ENCODE measurements at places on chromosomes 16 and 17.

GRCh38 chr16:1773703-1774447, 941 bp upstream of the MRPS34 start:
- DNase-seq = no peak

DNA sequence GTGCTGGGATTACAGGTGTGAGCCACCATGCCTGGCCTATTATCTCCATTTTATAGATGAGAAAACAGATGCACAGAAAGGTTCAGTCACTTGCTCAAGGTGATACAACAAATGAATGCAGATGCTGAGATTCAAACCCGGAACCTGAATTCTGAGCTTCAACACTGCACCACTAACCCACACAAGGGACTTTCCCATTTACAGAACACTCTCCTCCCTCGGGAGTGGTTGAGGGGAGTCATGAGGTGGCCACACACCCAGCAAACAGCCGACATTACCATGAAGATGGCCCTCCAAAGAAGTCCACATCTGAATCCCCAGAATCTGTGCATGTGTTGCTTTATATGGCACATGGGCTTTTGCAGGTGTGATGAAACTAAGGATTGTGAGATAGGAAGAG, 9.1 kb downstream of the BCL7C start:
- DNase-seq = no peak

- no peak for DNase-seq
Measured at GRCh38 chr16:79599837-79600637, 500 bp downstream of the MAF start.

GRCh38 chr16:6195966-6196365, 1098.4 kb upstream of the EEF2KMT start:
- no peak for DNase-seq

GRCh38 chr16:5323284-5324141, 225.9 kb upstream of the EEF2KMT start:
- DNase-seq = no peak

- no peak for DNase-seq
Measured at GRCh38 chr16:68231384-68232136, 4.4 kb downstream of the ESRP2 start.

GRCh38 chr16:89476811-89477261, 13.5 kb downstream of the ANKRD11 start:
- no peak for DNase-seq

GRCh38 chr17:45170280-45170930, 8.7 kb downstream of the HEXIM2 start:
- DNase-seq = no peak

DNA sequence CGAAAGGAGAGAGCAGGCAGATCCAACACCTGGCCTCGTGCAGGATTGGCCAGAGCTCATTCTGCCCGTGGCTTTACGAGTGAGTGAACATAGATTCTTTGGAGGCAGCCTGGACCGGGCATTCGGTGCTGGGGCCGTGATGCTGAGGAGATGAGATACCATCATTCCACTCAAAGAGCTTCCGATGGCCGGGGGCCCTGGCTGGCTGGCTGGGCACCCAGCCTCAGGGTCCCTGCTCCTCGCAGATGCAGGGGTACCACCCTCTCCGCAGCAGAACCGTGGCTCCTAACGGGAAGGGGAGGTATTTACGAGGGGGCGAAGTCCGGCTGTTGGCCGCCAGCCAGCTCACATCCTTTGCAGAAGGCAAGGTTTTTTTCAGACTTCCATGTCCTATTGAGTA, 66.1 kb upstream of the FOXF1 start:
- no peak for DNase-seq

DNA sequence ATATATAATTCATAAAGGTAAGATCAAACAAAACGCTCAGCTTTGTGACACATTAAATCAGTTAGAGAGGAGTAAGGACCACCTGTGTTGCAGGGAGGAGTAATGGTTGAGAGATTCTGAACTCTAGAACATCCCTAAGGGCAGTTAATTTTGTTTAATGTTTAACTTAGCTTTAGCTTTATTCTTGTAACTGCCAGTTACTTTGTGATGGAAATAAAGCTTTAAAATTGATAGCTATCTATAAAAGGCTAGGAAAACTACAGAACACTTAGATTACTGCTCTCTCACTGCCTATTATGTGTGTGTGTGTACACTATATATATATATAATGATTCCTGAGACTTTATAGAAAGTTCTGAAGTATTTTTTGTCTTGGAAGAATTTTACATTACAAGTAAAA, 37.8 kb downstream of the PTRH2 start:
- no peak for DNase-seq

- no peak for DNase-seq
Measured at GRCh38 chr17:82327757-82328140, 5.8 kb downstream of the SECTM1 start.

- no peak for DNase-seq
Measured at GRCh38 chr17:82810644-82811430, 29.0 kb downstream of the ZNF750 start.

- DNase-seq = no peak
Measured at GRCh38 chr17:2718150-2718938, 6.8 kb upstream of the CLUH start.

DNA sequence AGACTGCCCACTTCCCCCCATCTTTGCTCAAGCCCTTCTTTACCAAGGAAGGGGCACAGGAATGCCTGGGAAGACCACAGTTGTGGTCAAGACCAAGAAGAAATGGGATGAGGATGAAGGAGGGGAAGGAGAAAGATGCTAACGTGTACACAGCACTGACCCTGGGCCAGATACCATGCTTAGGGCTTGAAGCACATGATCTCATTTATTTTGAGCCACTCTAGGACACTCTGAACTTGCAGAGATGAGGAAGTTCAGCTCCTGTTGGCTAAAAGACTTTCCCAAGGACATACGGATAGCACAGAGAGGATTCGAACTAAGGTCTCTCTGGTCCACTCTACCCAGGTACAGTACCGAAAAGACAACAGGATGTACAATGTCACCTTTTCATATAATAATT, 42.6 kb downstream of the PIK3R5 start:
- DNase-seq = no peak

- DNase-seq = no peak
Measured at GRCh38 chr17:65079489-65079900, 23.0 kb upstream of the GNA13 start.

DNA sequence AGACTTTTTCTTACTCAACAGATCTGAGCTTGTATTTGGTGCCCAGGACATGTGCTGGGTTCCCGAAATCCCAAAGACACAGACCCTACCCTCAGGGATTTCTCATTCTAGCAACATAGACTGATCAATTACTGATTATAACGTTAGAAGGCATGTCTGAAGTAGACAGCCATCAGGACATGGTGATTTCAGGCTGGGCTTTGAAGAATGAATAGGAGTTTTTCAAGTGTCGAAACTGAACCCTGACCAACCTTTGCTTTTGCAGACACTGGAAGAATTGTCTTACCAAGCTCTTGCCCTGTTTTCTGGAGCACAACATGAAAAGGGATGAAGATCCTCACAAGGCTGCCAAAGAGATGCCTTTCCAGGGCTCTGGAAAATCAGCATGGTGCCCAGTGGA, 40.0 kb upstream of the IL21R start:
- DNase-seq = no peak

GRCh38 chr17:69466905-69467667, 52.6 kb downstream of the MAP2K6 start:
- no peak for DNase-seq

DNA sequence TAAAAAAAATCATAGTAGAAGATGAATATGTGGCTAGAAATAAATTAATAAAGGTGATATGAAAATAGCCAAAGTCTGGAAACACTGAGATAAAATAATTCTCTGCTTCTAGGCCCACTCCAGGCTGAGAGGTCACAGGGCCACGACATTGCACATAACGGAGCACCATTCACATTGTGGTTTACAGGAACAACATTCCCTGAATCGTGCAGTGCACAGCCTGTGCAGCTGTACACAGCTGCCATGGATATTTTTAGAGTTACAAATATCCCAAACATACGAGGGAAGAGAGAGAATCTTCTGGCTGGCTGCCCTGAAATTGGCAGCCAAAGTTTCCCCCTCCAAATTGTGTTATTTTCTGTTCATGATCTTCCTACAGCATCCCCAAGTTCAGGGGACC, 68.8 kb downstream of the GSG1L start:
- no peak for DNase-seq

GRCh38 chr17:57084361-57084801, 665 bp upstream of the AKAP1 start:
- DNase-seq = no peak

GRCh38 chr17:79983456-79983855, 52.2 kb downstream of the TBC1D16 start:
- DNase-seq = no peak

DNA sequence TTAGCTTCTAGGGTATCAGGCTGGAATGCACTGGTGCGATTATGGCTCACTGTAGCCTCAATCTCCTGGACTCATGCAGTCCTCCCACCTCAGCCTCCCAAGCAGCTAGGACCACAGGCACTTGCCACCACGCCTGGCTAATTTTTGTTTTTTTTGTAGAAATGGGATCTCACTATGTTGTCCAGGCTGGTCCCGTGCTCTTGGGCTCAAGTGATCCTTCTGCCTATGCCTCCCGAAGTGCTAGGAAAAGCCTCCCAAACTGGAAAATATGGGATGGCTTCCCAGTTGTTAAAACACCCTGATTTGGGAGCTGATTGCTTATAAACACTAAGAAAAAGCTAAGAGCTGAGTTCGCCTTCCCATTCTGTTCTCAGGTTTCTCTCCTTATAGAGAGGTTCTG, 6.6 kb upstream of the ZNF263 start:
- DNase-seq = no peak

- no peak for DNase-seq
Measured at GRCh38 chr17:9519583-9520272, 55.9 kb downstream of the STX8 start.

DNA sequence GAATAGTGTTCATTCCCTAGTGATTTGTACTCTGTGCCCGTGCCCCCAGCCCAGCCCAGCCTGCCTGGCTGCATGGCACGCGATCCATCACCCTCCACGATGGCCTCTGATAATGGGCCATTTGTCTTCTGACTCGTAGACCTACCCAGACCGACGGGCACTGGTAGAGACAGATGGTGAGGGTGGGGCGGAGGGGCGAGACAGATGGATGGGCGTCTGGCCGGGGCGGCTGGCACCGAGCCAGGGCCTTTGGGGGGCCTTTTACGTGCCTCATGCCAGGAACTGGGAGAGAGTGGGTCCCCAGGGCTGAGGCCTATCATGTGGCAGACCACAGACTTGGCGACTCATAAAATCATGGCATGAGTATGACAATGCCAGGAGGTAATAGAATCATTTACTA, 25.4 kb downstream of the CRHR1 start:
- no peak for DNase-seq

DNA sequence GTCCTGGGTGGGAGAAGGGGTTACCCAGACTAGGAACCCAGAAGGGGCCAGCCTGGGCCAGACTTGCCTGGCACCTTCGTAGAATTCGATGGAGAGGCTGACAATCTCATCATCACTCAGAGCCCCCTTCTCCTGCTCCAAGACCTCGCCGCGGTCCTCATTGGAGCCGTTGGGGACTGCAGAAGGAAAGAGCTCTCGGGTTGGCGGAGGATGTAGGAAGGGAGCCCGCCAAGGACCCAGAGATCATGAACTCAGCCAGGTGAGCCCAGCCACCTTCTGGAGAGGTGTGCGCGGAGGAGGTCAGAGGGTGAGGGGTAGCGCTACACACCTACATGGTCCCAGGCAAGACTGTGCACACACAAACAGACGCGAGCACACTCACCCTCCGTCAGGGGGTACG, 8.5 kb downstream of the CISD3 start:
- DNase-seq = no peak

- DNase-seq = peak; percentile 88
Measured at GRCh38 chr17:19386974-19387920, at the start of gene MFAP4. TSS of gene MFAP4 (minus strand) at chr17:19387190. CDS start at chr17:19387155, 35 bp downstream.

DNA sequence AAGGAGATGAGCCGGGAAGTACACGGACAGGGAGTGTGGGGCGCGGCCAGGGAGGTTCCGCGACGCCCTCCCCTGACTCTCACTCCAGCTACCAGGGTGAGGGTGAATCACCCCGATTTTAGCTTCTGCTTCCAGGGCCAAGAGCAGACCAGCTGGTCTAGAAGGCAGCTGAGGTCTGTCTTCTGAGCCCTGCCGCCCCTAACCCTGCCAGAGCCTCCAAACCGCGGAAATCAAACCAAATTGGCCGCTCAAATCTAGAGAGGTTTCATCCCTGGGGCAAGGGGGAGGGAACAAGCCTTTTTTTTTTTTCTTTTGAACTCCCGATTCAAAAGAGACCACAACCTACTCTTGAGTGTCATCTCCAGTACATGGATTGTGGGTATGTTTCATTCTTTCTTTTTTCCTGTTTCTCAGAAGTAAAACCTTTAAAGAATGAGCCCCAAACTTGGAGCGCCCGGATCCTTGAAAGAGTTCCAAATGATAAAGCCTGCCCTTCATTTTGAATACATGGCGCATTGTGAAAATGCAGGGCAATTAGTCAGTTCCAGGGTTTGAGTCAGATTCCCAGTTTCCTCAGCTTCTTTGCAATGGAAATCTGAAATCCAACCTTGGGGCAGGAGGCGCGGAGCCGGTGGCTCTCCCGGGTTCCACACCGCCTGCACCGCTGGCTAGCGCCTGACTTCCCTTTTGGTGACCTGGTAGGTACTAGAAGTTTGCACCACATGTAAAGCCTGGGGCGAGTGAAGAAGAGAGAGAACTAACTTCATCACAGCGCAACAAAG, 16.5 kb upstream of the ZFHX3 start:
- DNase-seq = no peak

DNA sequence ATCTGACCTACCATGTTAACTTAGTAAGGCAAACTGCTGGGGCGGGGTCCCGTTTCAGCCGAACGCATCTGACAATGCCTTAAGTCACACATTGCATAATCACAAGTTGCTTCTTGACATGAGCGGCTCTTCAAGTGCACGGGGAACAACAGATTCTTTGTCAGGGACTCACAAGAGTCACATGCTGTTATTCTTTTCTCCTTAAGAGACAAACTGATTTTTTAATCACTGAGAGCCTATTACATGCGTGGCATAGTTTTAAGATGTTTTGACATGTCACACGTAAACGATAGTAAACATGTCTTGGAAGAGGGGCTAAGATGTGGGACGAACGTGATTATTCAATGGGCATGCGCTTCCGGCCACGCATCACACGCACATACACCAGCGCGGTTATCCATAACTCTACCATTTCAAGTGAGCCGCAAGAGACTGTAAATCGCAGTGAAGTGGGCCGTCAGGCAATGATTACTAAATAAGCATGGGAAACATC, 63.4 kb downstream of the ADCY9 start:
- no peak for DNase-seq

GRCh38 chr16:52539191-52539590, 7.8 kb downstream of the TOX3 start:
- DNase-seq = no peak

DNA sequence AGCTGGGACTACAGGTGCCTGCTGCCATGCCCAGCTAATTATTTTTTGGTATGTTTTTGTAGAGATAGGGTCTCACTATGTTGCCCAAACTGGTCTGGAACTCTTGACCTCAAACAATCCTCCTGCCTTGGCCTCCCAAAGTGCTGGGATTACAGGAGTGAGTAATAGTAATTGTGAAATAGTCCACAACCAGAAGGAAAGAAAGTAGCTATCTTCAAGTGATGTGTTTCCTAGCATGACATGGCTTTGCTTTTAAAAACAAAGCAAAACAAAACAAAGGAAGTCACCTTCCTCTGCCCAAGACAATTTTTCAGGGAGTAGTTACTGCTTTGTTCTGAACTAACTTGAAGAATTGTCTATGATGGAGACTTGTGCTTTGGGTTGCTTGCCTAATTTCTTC, 27.0 kb downstream of the ATP6V0A1 start:
- no peak for DNase-seq

GRCh38 chr16:84081446-84081989, 35.2 kb downstream of the MBTPS1 start:
- DNase-seq = no peak

Data from AG04450 (cell line).